ENCODE measurements at places on chromosomes 6 and 20.

GRCh38 chr6:87250019-87250418 is 72.4 kb upstream of the SMIM8 start:
- no peak for DNase-seq

GRCh38 chr6:74066168-74066871 is 370.3 kb downstream of the CD109 start:
- DNase-seq = no peak

GRCh38 chr6:153031335-153031955 is 28.9 kb upstream of the MTRF1L start:
- no peak for DNase-seq

GRCh38 chr6:142907544-142907943 is 37.4 kb downstream of the HIVEP2 start:
- no peak for DNase-seq

- no peak for DNase-seq
These were observed 83.2 kb downstream of the GCLC start for GRCh38 chr6:53461696-53462095.

GRCh38 chr6:109304284-109305015 is 77.8 kb downstream of the CD164 start:
- DNase-seq = no peak

DNA sequence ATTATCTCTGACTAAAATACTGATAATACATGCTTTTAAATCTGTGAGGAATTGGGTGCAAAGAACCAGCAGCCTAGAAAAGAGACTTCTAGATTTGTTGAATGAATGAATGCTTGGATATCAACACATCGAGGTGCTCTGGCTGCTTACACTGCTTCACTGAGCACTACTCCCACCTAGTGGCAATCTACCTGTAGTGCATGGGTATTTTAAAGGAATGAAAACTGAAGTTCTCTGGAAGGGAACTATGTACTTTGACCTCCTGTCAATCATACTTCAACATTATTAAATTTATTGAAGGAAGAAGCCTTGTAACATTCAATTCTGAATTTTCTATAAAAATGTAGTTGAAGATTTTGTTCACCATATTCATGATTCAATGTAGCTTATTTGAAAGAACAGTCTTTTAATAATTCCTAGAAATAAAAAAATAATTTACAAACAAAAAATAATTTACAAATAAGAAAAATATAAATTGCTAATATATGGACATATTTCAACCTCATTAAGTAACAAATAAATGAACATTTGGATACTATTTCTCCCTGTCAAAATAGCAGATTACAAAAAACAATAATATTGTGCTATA is 111.2 kb upstream of the MMS22L start:
- peak; percentile 2 for DNase-seq

DNA sequence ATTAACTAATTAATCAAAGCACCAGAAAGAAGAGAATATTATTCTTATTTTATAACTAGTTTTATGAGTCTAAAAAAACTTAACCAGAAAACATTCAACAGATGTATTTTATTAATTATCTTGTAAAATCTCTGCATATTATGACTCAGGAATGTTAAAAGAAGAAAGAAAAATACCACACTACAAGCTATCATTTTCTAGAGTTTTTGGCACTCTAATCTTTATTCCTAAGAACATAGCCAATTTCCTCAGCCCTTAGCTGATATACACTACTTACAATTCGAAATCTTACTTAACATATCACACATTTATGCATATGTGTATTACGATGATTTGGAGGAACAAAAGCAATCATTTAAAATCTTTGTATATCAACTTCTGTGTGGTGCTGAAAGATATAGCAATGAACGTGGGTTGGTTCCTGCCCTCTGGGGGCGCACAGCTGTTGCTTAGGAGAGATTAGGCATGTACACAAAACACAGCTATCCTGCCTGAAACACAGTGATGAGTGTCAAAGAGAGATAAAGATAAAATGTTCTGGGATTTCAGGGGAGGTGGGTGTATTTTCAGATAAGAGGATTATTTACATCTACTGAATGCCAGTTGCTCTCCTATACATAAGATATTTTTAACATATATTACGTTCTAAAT is 404.5 kb downstream of the SYNE1 start:
- DNase-seq = peak; percentile 16

GRCh38 chr6:138194287-138194686 is 24.0 kb downstream of the PBOV1 start:
- no peak for DNase-seq

Data from right kidney (tissue), 9 donors.